ENCODE measurements at places on chromosomes 2 and 18.

DNA sequence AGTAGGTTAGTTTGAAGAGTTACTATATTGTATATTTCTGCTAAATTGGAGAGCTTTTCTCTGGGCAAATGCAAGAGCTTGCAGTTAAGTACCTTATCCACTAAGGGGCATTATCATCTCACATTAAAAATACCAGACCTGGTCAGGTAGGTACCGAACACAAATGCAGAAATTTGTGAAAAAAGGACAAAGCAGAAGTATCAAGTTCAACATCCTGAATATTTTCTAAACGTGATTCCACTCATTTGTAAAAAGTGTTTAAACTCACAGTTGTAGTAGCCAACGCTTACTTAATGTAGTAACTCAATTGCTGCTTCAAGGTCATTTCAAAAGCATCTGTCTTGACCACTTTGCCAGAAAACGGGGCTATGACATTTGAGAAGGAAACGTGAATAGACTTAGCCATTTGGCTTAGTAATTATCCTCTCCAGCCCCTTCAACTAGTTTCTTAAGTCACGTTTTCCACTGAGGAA is 52.1 kb downstream of the CYRIA start:
- DNase-seq: no peak

GRCh38 chr18:46369323-46369722 is 265.1 kb downstream of the HAUS1 start:
- DNase-seq: no peak

GRCh38 chr2:237459226-237459625 is 27.8 kb upstream of the MLPH start:
- DNase-seq: no peak

- DNase-seq: no peak
These were observed 32.1 kb upstream of the RHOB start for GRCh38 chr2:20414806-20415205.

- no peak for DNase-seq
These were observed 5.7 kb upstream of the MBP start for GRCh38 chr18:77138270-77138669.

- DNase-seq: no peak
These were observed 2.9 kb downstream of the KLHL29 start for GRCh38 chr2:23387845-23388244.
